GM23338 (cell line): ENCODE measurements at places on chromosomes 6 and 20. TPM values are rescaled to one million over a fixed set of nuclear protein-coding genes. Genes with fewer than 3 reads are reported as not detected.

GRCh38 chr20:32984631-32985354 lies 19.4 kb downstream of the SUN5 start:
- DNase-seq: no peak

- DNase-seq: no peak
Observed at GRCh38 chr6:17865798-17866725, 121.4 kb downstream of the KIF13A start.

DNA sequence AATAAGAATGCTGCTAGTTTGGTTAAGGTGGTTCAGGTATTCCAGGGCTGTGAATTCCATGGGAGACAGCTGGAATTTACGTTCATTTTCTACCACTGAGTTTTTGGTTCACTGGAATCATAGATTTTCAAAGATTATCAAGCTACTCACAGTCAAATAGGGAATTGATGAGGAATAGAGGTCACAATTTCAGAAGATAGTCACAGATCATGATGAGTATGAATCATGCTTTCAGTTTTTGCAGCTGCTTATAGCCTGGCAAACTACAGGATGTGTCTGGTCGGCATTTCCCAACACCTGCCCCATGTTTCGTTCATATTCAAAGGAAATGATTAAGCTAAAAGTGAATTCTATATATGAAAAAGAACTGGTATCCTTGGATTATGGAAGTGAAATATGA lies 58.7 kb downstream of the BCKDHB start:
- DNase-seq: no peak

DNA sequence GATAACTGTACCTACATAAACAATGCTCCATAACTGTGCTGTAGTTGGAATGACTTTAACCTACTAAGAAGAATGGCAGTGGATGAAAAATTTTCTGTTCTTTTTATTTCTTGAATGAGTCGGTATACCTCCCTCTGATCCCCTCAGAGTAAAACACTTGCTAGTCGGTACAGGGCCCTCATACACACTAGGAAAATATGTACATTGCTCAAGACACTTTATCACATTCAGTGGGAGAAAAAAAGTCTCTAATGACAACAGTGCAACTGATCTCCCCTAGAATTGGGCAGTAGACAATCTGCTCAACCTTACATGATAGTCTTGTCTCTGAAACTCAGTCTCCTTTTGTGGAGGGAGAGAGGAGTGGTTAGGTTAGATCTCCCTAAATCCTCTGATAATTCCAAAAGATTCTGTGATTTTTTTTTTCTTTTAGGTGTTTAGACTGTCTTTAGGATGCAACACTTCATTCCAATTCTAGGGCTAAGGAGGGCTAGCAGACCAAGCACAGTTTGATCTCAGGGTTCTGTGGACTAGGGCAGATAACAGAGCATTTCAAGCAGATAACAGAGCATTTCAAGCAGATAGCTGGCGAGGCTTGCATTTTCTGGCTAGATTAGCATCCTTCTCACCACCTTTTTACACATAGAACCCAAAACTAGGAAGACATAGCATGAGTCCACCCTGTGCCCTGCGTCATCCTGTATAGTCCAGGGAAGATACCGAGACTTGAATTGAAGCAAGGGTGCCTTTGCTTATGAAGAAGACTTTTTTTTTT lies 100.3 kb upstream of the TNFAIP3 start:
- no peak for DNase-seq

CTNNBL1 gene
- total RNA-seq: 36.3 and 46.1 TPM in 2 replicates

- peak; percentile 97 for DNase-seq
Observed at GRCh38 chr6:18022398-18023231, 35.2 kb upstream of the KIF13A start.

DNA sequence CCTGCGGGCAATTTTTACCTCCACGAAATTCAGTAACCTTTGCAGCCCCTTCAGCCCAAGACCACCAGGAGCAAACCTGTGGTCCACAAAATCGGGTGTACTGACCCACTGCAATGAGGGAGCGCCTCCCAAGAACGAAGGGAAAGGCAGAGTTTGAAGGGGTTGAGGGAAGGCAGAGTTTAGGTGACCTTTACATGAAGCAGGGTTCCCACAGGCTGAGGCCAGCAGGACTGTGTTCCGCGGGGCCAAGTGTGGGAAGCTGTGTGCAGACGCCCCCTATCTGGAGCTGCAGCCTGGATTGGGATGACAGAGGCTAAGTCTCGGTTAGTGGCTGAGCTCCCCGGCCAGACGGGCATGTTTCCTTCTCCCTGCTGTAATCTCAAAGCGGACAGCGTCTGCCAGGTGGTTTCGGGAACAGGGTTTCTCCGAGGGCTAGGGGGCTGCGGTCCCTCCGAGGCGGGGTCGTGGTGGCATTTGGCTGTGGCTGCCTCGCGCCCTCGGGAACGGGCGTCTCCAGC lies 826 bp upstream of the PYGB start:
- peak; percentile 81 for DNase-seq

DNA sequence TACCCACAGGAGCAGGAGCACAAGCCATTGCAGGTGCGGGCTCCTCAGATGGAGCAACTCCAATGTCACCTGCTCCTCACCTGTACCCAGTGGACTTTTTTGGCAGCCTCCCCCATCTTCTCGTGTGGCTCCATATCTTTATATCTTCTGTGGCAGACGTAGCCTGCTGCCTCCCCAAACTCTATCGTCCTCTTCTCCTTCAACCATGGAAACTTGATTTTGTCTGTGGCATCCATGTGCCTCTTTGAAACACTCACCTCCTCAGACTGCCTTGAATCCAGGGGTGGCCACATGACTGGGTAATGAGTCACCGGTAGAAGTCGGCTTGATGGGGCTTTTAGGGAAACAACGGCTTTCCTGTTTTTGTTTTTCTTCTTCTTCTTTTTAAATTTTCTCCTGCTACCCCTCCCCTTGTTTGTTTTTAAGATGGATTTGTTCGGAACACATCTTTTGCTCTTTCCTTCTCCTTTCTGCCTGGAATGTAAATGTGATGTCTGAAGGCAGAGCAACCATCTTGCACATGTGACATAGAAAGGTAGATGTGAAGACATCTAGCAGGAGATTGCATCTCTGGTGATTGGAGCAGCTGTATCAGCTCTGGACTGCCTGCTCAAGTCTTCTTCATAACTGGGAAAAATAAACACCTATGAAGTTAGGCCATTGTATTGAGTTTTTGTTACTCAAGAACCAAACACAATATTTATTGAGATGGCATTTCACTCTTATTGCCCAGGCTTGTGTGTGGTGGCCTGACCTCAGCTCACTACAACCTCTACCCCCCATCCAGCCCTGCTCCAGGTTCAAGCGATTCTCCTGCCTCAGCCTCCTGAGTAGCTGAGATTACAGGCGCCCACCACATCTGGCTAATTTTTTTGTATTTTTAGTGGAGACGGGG lies 69.9 kb upstream of the DDR1 start:
- no peak for DNase-seq

- DNase-seq: peak; percentile 61
Observed at GRCh38 chr20:62571669-62572344, 70.5 kb upstream of the SLCO4A1 start.

GRCh38 chr6:168885196-168885595 lies 368.4 kb downstream of the THBS2 start:
- DNase-seq: no peak

- DNase-seq: no peak
Observed at GRCh38 chr6:136608991-136609390, 58.8 kb upstream of the MAP7 start.

TCF21 gene
- total RNA-seq: 0.08 and 0.17 TPM in 2 replicates

DNA sequence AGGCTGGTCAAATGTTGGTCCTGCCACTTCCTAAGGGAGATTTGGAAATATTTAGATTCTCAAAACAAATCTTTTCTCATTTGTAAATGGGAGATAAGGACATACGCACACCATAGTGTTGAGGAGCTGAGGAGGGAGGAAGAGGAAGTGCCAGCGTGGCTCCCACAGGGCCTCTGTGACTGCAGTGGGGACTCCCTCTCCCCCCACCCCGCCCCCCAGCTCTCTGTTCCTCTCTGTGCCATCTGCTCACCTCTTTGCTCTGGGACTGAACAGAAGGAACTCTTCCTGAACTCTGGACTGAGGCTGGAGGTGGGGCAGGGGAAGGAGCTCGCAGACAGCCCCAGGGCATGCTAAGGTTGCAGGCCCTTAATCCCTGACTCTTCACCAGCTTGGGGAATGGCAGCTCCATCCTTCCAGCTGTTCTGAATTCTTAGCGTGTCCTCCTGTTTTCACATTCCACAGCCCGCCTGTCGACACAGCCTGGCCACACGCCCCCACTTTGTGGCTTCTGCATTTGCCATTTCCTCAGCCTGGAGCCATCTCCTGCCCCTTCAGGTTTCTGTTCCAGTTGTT lies 11.4 kb downstream of the DDX27 start:
- DNase-seq: no peak

DUSP15 gene
- 2.8 and 5.9 TPM in 2 replicates for total RNA-seq

- DNase-seq: peak; percentile 15
Observed at GRCh38 chr6:88895911-88896310, 67.5 kb downstream of the RNGTT start.

SNPH gene
- total RNA-seq: 3.5 and 5.8 TPM in 2 replicates

GRCh38 chr20:17471606-17472187 lies 59.5 kb downstream of the BFSP1 start:
- DNase-seq: no peak

GRCh38 chr20:64244870-64245603 lies 10.5 kb upstream of the PCMTD2 start:
- no peak for DNase-seq

- peak; percentile 32 for DNase-seq
Observed at GRCh38 chr6:126983779-126984178, 134.7 kb upstream of the RSPO3 start.

PRR18 gene
- 0.08 and 0.24 TPM in 2 replicates for total RNA-seq

GRCh38 chr6:55255113-55255512 lies 72.2 kb upstream of the GFRAL start:
- no peak for DNase-seq

- DNase-seq: no peak
Observed at GRCh38 chr6:35905841-35906498, 14.9 kb downstream of the SRPK1 start.

DNA sequence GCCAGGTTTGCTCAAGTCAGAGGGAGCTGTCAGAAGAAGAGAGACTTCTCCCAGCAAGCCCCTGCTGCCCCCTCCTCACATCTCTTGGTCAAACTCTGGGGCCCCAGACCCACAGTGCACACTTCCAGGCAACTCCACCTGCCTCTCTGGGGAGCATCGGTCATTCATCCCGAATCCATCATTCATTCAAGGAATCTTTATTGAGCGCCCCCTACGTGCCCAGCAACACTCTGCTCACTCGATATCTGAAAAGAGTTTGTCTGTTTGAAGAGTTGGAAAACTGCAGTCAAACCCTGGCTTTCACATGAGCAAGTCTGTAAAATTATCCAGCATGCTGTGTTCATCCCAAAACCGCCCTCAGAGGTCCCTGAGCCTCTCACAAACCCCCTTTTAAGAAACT lies 66.2 kb downstream of the PRR18 start:
- no peak for DNase-seq

GRCh38 chr20:32896521-32897280 lies 38.0 kb downstream of the EFCAB8 start:
- DNase-seq: no peak

ISM1 gene
- 0.39 and 0.63 TPM in 2 replicates for total RNA-seq

GRCh38 chr6:151196555-151196954 lies 43.2 kb upstream of the AKAP12 start:
- no peak for DNase-seq

GRCh38 chr6:9062596-9062995 lies 627.3 kb upstream of the SLC35B3 start:
- no peak for DNase-seq

GRCh38 chr20:62658593-62659178 lies 16.4 kb downstream of the SLCO4A1 start:
- no peak for DNase-seq

IMPG1 gene
- total RNA-seq: not detected in 2 replicates

GRCh38 chr6:11039040-11039439 lies 5.1 kb downstream of the ELOVL2 start:
- no peak for DNase-seq

SLC23A2 gene
- 13.6 and 20.2 TPM in 2 replicates for total RNA-seq

DNA sequence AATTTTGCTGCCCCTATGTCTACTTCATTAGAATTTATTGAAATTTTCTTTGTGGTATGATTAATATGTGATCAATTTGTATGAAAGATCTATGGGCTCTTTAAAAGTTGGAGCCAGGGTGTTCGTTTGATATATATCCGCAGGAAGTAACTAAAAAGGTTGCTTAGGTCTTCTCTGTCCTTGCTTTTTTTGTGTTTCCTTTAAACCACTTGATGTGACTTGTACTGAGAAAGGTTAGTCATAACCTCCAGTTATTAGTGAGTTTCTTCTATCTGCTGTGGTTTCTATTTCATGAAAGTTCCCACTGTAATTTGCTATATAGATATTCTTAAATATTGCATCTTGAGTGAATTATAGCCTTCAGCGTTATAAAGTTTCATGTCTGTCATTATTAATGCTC lies 585.3 kb upstream of the ARID1B start:
- no peak for DNase-seq

TUBB gene
- total RNA-seq: 1,591 and 1,704 TPM in 2 replicates

DNA sequence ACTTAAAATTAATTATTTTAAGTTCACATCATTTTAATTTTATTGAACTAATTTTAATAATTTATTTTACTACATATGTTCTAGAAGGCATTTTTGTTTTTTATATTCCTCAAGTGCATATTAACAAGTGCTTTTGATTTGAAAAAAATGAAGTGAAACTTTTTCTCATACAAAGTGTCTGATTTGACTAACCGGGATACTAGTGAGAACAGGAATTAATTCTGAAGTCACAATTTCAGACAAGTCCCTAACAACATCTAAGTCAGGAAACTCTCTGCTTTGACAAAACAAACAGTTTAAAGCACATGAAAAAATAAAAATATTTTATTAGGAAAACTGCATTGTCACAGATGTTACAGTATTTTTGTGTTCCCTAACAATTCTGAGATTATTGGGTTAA lies 1166.3 kb upstream of the CITED2 start:
- DNase-seq: no peak

DNA sequence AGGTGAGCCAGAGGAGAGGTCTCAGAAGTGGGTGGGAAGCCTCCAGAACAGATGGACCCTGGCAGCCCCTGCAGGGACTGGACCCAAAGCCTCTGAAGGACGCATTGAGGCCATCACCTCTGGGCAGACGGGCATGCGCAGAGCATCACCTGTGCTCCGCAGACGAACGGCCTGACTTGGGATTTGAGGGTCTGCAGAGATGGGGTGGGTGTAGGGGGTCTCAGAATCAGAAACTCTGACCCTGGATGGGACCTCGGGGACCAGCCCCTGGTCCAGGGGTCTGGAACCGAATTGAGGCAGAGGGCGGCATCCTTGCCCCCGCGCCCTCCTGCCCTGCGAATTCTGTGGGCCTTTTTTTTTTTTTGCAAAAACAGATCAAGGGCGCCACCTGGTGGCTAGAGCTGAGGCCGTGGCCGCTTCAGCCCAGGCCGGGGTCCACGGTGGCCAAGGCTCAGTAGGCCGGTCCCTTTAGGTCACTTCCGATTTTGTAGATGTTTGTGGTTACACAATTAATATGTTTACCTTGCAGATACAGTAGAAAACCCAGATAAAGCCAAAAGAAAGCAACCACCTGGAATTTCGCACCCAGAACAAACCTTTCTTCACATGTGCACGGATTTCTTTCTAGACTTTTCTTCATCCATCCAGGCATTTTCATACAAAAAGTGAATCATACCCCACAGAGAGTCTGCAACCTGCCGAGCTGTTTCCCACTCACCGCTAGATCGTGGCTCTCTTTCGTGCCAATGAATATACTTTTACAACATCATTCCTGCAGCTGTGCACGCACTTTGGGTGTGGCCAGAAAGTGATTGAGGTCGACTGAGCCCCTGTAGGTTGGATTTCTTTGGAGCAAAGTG lies 25.9 kb downstream of the ZBP1 start:
- peak; percentile 78 for DNase-seq
